B cell (primary cell): ENCODE measurements at places on chromosomes 16 and 17.

DNA sequence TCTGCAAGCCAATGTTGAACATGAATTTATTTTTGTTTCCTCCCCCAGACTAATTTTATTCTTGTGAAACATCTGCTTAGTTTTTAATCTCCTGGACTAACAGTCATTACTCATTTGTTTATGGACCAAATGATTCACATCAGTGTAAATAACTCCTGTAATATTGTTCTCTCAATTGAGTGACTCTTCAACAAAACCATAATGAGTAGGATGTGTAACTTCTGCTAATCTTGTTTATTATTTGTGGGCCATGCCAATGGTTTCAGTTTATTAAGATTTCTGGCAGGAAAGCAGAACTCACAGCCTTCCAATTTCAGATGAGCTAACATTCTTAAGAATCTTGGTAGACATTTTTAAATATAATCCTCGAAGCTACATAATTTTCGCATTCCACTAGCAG is 1216.3 kb upstream of the GOT2 start:
- DNase-seq, result no peak

GRCh38 chr16:1492923-1493745 is at the start of gene TELO2:
Gene TELO2, plus strand, starts transcription at chr16:1493360. Its CDS starts 922 bp downstream, at chr16:1494282.
- peak; percentile 92 for DNase-seq

GRCh38 chr16:57013902-57014301 is 24.5 kb downstream of the NLRC5 start:
- DNase-seq, result no peak

DNA sequence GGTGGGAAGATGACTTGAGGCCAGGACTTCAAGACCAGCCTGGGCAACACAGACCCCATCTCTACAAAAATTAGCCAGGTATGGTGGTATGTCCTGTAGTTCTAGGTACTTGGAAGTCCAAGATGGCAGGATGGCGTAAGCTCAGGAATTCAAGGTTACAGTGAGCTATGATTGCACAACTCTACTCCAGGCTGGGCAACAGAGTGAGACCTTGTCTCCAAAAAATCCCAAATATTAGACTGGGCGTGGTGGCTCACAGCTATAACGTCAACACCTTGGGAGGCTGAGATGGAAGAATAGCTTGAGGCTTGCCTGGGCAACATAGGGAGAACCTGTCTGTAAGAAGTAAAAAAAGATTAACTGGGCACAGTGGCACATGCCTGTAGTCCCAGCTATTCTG is 30.8 kb downstream of the SUZ12 start:
- DNase-seq, result no peak

- DNase-seq, result peak; percentile 74
These were observed 1.7 kb upstream of the HSBP1 start for GRCh38 chr16:83806036-83806435.

DNA sequence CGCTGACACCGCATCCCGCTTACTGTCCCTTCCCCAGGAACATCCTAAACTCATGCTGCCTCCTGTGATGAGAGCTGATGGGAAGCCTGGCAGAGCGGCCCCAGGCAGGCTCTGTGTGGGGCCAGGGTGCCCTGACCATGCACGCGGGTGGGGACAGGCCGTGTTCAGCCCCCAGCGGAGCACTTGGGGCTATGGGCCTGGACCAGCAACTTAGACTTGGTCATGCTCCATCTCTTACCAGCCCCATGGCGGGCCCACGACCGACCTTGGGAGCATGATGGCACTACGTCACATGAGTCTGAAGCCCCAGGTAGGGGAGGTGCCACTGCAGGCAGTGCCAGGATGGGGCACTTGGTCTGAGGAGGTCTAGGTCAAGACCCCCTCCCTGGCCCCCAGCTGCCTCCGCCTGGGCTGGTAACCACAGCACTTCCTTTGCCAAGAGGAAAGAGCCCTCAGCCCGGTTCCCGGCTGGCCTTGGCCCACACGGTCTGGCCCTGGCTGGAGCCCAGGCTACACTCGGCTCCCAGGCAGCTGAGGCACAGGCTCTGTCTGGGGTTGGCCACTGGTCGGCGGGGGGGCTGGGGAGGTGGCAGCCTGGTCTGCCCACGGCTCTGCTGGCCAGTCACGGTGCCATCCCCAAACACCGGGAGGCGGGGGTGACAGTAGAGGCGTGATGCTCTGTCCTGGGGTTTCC is 25.7 kb downstream of the BAHCC1 start:
- no peak for DNase-seq

DNA sequence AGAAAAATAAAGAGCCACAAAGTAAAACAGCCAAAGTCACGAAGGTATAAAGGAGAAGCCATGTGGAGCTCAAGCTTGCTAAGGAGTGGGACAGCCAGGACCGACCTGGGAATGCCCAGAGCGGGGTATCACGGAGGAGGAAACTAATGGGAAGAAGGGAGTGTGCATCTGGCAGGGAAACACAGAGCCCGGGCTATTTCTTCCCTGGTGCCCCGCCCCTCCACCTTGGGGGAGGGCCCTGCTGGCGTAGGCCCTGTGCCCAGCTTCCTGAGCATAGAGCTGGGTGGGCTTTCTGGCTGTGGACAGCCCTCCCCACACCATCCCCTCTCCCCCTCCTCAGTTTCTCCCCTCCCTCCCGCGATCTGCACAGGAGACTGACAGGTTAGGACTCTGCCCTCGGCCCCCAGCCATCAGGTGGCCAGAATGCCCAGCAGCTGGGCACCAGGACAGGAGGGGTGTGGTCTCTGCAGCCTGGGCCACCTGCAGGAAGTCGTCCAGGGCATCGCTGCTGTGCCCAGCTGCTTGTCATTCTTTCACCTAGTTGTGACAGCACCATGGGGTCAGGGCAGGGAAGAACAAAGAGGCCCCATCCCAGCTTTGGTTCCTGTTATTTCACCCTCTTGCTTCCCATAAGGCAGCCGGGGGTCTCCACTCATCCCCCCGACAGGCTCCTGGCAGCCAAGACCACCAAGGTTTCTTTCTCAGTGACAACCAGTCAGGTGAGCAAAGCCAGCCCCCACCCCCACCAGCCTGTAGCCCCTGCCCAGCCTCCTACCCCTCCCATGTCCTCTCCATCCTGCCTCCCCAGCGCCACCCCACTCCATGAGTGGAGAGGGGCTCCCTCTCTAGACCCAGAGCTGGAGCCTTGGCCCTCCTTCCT is 7.1 kb upstream of the DCAF7 start:
- no peak for DNase-seq

GRCh38 chr17:40909351-40909750 is 24.3 kb upstream of the KRT20 start:
- DNase-seq, result peak; percentile 78

DNA sequence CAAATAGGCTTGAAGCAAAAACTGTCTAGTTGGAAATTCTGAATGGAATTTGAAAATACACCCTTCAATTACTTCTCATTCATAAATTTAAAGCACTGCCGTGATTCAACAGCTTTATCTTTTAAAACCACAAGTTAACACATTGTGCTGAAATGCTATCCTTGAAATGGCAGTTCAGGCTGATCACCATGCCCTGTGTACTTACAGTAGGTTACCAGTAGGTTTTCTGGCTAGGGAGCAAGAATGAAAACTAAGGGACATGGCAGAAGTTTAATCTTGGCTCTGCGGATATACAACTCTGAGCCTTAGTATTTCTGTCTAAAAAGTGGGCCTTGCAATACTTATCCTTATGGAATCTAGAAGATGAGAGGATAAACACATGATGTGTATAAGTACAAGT is 28.0 kb downstream of the NXPH3 start:
- no peak for DNase-seq

GRCh38 chr16:27636453-27637240 is 86.7 kb downstream of the KATNIP start:
- no peak for DNase-seq
